Hindlimb muscle (tissue), 1 donor: ENCODE measurements at places on chromosomes 1 and 21. TPM values are rescaled to one million over a fixed set of nuclear protein-coding genes. Genes with fewer than 3 reads are reported as not detected.

GRCh38 chr1:68181165-68181556, 51.2 kb downstream of the WLS start:
- no peak for DNase-seq

The PRELP gene
- 3.1 TPM for polyA plus RNA-seq

GRCh38 chr1:190679454-190679853, 201.8 kb upstream of the BRINP3 start:
- DNase-seq: no peak

DNA sequence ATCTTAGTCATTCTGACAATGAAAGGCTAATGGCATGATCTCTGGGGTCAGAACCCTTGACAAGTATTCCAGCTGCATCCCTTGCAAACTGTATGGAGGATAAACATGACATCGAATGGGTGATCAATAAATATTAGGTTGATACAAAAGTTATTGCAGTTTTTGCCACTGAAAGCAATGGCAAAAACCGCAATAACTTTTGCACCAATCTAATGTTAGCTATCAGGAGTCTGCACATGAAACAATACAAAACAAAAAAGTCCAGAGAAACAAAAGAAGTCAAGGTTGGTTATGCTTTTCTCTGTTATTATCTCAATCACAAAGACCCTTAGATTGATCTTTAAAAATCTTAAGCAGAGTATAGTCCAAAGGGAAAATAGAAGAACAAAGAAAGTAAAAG, 292.7 kb downstream of the DUSP10 start:
- no peak for DNase-seq

DNA sequence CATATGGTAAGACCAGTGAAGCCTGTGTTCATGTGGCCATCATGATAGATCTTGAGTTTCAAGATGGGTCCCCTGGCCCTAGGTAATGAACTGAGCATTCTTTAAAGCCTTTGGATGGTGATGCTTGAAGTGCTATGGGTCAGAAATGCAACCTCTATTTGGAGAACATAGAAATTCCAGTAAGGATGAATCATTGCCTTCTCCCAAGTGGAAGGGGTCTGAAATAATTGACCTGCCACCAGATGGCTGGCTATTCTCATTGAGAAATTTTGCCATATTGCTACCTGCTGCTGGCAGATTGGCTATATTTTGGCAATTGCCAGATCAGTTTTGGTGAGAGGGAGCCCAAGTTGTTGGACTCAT, 739 bp upstream of the IFI6 start:
- no peak for DNase-seq

The AKNAD1 gene
- polyA plus RNA-seq: 2.8 TPM

GRCh38 chr1:210144736-210145135, 87.9 kb upstream of the SERTAD4 start:
- no peak for DNase-seq
